ENCODE measurements at places on chromosomes 2 and 18.

DNA sequence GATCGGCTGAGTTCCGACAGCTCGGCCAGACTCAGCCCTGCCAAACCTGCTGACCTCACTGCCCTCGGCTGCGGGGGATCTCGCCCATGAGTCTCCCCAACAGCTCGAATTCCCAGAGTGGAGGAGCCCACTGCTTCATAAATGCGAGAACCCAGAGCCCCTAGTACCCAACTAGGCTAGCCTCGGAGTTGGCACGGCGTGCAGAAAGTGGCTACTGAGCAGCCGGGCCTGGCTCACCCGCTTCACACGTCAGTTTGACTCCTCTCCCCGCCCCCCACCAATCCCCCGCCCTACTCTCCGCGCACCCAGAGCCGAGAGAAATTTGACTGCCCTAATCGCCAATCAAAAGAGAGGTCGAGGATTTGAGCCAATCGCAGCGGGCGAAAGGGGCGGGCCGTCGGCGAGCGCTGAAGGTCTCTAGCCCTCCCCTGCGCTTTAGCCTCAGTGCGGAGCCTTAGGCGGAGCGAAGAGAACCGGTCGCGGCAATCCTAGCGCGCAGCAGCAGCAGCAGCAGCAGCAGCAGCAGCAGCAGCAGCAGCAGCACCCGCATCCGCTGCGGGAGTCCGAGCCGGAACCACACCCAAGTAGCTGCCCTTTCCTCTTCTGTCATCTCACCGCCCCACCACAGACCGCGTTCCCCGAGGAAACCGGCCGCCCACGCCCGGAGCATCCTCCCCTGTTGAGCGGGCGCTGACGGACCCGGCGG, at the start of gene GLS:
TSS of gene GLS (plus strand) at position 444 of the 706 bp plus-strand sequence. CDS start 264 bp downstream, outside the sequence.
- DNase-seq, result peak; percentile 94

- DNase-seq, result no peak
Measured at GRCh38 chr2:152031747-152032306, 67.0 kb downstream of the CACNB4 start.

GRCh38 chr2:26786207-26787028, 562 bp downstream of the CENPA start:
- no peak for DNase-seq

- no peak for DNase-seq
Measured at GRCh38 chr18:58870130-58870529, 5.5 kb downstream of the ZNF532 start.

- no peak for DNase-seq
Measured at GRCh38 chr2:2269426-2269825, 61.6 kb downstream of the MYT1L start.

DNA sequence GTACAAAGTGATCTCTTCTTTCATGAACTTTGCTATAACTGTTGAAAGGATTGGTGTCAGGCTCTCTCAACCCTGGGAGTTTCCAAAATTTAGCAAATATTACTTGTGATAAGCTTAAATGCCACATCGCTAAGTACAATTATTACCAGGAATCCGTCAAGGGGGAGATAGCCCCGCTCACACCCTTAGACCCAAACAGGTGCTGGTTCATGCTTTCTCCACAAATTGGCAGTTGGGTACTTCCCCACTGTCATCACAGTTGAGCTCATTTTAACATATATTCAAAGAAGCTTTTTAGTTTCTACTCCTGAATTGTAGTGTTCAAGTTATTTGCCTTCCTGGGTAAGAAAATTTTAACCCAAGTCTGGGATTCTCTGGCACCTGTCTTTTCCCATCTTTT, 29.8 kb upstream of the EPB41L5 start:
- DNase-seq, result no peak

DNA sequence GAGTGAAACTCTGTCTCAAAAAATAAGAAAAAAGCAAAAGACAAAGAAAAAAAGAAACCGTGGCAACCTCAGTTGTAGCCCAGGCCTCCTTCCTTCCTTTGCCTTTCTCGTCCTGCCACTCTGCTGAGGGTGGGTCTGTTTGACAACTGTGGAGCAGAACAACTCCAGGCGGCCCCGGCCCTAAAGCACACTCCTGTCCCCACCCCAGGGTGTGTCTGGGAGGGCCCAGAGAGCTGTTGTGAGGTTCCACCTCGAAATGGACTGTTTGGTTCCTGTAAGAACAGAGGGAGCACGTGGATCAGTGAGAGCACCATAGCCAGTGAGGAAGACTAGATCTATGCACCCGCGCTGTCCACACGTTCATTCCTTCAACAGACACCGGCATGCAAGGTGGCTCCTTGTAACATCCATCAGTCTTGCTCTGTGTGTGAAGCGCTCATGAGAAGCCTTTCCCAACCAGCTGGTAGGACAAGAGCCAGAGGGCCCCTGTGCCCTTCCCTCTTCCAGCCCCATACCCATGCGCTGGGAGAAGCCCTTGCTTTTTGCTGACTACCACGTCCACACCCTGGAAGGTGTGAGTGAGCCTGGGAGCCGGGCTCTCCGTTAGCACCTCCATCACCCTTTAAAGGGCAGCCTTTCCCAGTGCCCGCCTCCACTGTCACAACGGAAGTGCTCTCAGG, 61.6 kb downstream of the SOWAHC start:
- no peak for DNase-seq

DNA sequence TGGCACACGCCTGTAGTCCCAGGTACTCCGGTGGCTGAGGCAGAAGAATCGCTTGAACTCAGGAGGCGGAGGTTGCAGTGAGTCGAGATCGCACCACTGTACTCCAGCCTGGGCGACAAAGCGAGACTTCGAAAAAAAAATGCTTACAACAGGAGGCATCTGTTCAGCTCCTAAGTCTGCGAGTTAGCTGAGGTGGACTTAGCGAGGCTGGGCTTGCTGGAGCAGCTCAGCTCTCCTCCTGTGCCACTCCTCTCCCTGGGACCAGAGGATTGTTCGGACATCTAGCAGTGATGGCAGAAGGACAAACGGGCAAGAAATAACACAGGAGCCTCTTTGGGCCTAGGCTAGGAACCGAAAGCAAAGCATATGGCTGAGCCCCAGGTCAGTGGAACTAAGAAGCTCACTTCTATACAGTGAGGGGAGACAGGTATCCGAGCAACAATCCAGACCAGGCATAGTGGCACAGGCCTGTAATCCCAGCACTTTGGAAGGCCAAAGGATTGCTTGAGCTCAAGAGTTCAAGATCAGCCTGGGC, 260.1 kb downstream of the GLI2 start:
- DNase-seq, result no peak

GRCh38 chr18:2968606-2969005, 44.3 kb downstream of the LPIN2 start:
- no peak for DNase-seq

- no peak for DNase-seq
Measured at GRCh38 chr2:201707753-201708152, 9.3 kb upstream of the MPP4 start.

DNA sequence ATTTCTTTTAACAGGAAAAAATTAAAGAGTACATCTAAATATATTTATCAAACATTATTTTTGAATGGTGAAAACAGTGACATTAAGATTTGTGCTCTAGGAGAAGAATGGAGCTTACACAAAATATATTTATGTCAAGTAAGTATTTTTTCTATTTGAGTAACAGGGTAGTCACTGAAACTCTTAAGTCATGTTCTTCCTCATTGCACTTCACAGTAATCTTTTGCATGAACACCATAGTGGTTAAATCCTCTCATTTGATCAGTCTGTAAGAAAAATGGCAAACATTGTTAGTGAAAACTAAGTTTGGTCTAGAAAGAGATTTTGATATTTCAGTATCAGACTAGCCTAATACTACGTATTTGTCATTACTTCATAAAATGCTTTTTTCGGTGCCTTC, 8.1 kb downstream of the GMCL1 start:
- no peak for DNase-seq

DNA sequence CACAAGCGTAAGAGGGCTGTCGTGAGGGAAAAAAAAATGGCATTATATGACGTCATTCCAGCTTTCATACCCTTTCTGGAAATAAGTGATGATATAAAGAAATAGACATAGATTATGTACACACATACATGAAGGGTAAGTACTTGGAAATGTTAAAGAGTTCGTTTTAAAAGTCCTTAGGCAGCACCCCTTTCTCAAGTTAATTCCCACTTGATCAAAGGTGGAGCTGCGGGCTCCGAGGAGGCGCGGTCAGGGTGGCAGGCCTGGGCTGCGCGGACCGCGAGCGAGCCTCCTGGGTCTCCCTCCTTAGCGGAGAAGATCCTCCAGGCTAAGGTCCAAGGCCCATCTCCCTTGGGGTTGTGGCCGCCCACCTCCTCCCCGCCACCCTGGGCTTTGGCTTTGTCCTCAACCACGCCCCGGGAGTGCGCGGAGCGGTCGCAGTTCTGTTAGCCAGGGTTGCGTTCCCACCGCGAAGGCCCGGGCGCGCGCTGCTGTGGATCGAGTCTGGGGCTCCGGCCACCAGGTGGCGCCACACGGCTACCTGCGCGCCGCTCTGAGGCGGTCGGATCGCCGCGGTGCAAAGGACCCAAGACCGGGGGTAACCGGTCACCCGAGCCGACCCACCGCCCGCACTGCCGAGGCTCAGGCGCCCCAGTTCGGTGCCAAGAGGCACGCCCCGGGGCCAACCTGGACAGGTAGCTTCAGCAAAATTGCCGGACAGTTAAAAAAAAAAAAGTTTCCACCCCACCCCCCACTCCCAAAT, 66.8 kb downstream of the HNRNPLL start:
- DNase-seq, result peak; percentile 81

DNA sequence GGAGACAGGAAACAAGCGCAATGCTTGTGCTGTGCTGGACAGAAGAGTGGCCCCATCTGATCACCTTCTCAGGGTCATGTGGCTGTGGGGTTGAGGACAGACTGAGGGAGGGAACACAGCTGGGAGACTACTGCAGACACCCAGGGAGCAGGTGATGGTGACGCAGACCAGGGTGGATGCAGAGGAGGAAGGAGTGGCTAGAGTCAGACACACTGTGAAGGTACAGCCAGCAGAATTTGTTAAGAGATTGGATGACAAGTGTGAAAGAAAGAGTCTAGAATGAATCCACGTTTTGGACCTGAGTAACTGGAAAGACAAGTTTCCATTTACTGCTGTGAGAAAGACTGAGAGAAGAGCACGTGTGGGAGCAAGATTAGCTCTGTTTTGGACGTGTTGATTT, 15.9 kb upstream of the POMC start:
- DNase-seq, result no peak

DNA sequence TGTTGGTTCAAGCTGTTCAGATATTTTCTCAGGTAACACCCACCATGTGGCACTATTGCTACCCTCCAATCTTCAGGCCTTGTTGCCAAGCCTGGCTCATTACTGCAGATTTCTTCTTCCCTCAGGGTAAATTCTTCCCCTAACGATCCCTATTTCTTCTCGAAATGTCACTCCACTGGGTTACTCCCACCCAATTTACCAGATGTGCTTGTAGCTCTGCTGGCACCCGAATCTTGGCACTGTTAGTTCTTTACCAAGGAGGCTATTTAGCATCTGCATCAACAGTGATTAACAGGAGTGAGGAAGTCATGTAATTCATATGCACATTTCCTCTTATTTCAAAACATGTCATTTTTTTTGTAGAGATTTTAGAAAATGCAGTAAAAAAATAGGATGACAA, 217.1 kb upstream of the CYRIA start:
- DNase-seq, result no peak

- DNase-seq, result no peak
Measured at GRCh38 chr2:214889301-214889700, 79.8 kb upstream of the BARD1 start.

DNA sequence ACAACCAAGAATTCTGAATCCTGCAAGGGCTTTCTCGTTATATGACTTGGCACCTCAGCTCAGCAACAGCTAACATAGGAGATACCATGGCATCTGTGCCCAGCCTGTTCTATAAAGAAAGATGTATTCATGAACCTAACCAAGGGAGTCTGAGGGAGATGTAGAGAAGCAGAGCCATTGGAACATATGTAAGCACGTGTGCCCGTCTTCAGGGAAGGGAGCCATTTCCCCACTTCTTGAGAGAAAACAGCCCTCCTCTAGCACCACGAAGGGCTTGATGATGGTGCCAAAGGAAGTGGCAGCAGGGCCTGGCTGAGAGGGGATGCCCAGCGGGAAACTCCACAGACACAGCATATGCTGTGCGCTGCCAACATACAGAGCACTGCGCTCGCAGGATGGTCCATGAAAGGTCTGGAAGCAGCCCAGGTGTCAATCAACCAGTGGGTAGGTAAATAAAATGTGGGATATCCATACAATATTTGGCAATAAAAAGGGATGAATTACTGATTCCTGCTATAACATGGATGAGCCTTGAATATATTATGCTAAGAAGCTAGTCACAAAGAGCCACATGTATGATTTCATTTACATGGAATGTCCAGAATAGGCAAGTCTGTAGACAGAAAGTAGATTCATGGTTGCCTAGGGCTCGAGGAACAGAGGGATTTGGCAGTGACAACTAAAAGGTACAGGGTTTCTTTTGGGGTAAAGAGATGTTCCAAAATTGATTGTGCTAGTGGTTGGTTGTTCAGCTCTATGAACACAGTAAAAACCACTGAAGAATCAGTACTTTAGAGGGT, 16.1 kb downstream of the TMEM247 start:
- DNase-seq, result no peak

DNA sequence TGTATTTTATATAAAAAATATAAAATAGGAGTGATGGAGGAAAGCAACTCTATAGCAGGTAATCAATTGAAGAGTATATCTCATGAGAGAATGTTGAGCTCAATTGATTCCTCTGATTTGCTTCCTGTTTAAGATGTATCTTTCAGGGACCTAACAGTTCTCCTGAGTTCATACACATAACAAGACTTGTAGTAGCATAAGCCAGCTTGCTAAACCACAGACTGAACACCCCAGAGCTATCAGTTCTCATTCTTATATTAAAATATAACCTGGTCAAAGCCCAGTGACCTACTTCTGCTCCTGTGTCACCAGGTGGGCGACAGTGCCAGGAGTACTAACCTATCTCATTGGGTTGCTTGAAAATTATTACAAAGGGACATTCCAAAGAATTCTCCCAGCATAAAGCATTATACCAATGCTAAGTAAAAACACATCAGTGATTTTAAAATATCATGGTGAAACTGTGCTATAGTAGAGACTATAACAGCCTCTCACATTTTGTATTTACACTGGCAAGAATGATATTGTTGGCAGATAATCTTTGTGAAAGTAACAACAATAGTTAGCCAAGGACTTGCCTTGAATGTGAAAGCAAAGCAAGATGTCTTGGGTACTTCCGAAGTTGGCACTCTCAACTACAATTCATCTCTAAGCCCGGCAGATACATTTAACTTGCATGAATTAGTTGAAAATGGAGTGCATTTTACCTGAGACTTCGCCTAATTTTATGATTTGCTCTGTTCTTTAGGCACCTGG, 40.8 kb upstream of the CDH20 start:
- no peak for DNase-seq

Measured in stimulated activated CD4-positive, alpha-beta T cell treated with anti-CD3 and anti-CD28 coated beads, TNF-alpha, amount 100 ng/mL, for 48 hours (primary cell).